Testis (tissue), 5 donors: ENCODE measurements at places on chromosomes 7 and 10. TPM values are rescaled to one million over a fixed set of nuclear protein-coding genes. Genes with fewer than 3 reads are reported as not detected.
A peak's percentile ranks its signal among the peaks of the same experiment; 100 is the strongest.

GRCh38 chr7:836429-836828 lies 4.2 kb downstream of the SUN1 start:
- peak; percentile 60 for DNase-seq

GRCh38 chr7:115363916-115364315 lies 442.0 kb downstream of the MDFIC start:
- no peak for DNase-seq

DNA sequence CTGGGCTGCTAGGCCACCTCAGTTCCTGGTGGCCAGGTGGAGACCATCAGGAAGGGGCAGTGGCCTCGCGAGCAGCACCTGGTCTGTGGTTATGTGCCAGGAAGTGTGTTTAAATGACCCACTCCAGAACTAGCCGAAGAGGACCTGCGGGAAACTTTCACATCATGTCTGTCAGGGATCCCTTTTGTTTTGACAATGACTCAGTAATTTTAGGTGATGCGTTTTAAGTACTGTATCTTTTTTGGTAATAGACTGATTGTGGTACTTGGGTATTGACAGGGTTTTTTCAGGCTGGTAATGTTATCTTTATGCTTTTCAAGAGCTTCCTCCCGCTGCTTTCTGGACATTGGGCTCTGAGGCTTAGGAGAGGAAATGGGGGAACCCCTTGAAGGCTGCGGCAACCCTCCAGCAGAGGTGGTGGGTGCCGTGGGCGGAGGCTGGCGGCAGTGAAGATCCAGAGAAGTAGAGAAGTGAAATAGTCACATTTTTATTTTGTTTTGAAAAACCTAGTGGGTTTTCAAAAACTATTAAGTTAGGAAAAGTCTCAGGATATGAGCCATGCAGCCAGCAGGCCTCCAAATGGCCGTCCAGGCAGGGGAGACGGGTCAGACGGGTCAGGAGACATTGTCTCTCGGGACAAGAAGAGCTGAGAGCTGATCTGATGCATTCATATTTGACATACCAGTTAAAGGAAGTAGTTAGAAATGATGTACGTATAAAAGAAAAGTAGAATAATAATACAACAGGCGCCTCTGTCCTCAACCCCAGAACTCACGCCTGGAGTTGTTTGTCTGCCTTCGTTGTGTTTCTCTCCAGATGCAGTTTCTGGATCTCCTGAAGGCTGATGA lies 27.7 kb downstream of the PPP2R2D start:
- no peak for DNase-seq

The PRKCQ gene
- 2.9 TPM for polyA plus RNA-seq

DNA sequence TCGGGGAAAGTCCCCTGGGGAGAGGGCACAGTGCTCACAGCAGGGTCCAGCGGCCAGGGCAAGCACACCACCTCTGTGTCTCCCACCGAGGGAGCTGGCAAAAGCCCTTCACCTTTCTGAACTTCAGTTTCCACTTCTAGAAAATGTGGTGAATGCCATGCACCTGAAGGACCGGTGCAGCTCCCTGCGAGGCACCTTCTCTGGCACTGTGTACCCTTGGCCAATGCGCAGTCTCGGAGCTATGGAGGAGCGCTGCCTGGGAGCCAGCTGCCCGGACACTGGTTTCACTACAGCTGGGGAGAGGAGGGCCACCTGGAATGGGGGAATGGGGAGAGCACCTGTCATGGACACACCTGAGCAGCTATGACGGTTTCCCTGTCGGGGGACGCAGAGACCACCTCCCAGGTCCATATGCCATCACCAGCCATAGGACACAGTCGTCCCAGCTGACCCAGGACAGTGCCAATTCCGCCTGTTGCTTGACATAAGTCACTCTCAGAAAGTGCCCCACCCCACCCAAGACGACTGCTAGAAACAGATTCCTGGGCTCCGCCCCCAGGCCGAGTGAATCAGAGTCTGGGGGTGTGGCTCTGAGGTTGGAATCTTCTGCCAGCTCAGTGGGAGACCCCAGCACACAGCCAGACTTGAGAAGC lies 16.8 kb downstream of the RASGEF1A start:
- DNase-seq = no peak

GRCh38 chr7:149140831-149141230 lies 6.4 kb upstream of the ZNF398 start:
- DNase-seq = peak; percentile 21

DNA sequence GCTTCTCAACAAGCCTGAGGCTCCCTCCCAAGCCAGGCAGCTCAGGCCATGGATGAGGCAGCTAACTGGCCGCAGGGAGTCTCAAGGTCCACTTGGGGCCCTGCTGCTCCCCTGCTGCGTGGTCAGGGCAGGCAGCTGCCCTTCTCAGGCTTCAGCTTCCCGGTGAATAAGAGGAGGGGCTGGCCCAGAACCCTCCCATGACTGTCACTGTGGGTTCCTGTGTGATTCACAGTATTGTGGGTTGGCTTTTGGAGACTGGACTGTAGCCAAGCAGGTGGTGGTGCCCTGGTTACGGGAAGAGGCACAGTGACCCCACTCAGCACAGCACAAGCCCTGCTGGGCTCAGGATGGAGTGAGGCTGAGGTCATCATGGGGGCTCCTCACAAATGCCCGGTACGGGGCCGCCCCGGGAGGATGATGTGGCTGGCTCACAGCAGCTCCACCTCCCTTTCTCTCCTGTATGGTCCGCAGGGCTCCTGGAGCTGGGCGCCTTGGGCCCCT lies 189.8 kb downstream of the HECW1 start:
- no peak for DNase-seq

GRCh38 chr10:132685921-132686680 lies 99.8 kb downstream of the NKX6-2 start:
- no peak for DNase-seq
